ENCODE measurements at places on chromosomes 16 and 17.

GRCh38 chr16:15573274-15573895 lies 69.6 kb downstream of the MARF1 start:
- DNase-seq = no peak

- peak; percentile 43 for DNase-seq
Observed at GRCh38 chr17:57948169-57948554, 7.0 kb downstream of the CUEDC1 start.

GRCh38 chr17:3796822-3797170 lies 4.2 kb downstream of the ITGAE start:
- DNase-seq = no peak

DNA sequence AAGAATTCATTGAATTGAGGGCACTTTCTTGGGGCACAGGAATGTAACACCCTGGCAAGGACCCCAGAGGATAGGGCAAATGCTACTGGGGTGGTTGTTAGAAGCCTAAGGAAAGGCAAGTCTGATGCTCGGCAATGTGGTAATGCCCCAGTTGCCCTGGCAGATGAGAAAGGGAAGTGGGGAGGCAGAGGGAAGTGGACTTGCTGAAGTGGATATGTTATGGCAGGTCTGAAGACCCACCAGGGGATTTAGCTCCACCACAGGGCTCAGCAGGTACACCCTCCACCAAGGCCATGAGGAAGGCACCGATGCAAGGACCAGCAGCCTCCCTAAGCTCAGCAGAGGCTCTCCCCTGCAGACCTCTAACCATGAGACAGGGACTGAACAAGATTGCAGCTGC lies 184.8 kb downstream of the IRX5 start:
- DNase-seq = no peak

DNA sequence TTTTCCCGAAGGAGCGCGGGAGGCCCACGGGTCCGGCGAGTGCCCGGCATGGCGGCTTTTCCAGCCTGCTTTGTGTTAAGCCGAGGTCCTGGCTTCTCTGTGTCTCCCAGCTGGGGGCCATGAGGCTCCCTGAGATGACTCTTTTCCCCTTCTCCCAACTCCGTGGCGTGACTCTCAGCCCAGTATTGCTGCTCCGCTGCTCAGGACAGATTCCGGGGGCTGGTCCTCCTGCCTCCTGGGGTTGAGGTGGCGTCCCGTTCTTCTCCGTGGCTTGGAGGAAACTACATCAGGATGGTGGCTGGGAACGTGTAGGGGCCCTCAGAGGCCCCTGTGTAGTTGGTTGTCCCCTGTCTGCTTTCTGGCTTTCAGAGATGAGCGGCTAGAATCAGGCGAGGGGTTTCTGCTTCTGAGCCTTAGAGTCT lies 951 bp downstream of the GPS1 start:
- no peak for DNase-seq

- DNase-seq = no peak
Observed at GRCh38 chr17:61040666-61041065, 359.0 kb upstream of the TBX2 start.

- no peak for DNase-seq
Observed at GRCh38 chr17:9205520-9206409, 184.5 kb downstream of the NTN1 start.

DNA sequence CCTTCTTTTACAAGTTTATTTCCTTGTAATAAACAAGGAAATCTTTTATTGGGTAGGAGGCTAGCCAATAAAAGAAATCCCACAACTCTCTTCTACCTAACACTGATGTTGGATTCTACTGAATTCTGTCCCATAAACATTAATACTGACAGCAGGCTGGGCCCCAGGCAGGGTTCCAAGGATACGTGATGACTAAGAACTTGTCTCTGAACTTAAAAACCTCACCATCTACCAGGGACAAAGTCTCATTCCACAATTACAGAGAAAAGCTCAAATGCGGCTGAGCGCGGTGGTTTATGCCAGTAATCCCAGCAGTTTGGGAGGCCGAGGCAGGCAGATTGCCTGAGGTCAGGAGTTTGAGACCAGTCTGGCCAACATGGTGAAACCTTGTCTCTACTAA lies 64.9 kb downstream of the ARHGAP17 start:
- DNase-seq = peak; percentile 23

DNA sequence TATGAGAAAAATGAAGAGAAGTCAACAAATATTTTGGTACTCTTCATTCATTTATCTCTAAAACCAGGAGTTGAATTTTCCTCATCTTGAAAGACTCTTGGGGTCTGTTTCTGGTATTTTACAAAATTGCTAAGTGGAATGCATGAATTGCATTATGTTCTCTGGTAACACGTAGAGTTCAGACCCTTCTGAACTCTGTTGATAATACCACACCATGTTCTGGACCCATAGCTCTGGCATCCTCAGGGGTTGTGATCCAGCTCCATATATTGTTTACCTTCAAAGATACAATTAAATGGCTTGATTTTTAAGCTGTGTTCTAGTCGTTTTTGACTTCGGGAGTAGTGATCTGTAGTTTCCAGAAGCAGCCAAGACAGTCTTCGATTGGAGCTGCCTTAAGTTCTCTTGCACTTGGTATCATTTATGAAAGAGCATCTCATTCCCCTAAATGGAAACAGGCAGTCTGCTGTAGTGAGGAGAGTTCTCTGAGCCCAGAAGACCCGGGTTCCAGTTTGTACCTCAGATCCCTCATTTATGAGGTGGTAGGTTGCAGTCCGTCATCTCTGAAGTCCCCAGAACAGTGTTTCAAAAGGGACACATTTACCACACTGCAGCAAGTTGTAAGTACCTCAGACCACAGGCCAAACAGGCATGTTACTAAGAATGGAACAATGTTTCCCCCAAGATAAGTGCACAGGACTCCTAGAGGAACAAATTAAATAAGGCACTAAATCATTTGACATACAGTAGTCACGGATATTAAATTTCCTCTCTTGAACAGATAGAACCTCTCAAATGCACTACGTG lies 9.6 kb downstream of the PSMD7 start:
- DNase-seq = no peak

- DNase-seq = peak; percentile 68
Observed at GRCh38 chr16:53501216-53501859, 1.7 kb downstream of the AKTIP start.

- DNase-seq = peak; percentile 91
Observed at GRCh38 chr16:86510465-86511261, at the start of gene FOXF1. TSS of gene FOXF1 (plus strand) at chr16:86510527. CDS start at chr16:86510570, 43 bp downstream.

DNA sequence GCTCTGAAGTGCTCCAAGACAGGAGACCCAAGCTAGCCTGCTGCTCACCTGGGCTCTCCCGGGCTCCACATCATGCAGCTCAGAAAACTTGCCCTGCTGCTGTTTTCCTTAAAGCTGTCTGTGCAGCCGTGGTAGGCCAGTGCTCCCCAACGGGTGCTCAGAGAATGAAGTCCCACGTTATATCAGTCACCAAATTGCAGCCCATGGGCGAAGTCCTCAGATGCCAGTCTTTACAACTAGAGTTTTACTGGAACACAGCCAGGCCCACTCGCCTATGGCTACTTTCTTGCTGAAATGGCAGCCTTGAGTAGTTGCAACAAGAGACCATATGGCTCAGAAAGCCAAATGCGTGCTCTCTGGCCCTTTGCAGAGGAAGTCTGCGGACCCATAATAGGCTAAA lies 6.3 kb downstream of the CREBBP start:
- DNase-seq = no peak

DNA sequence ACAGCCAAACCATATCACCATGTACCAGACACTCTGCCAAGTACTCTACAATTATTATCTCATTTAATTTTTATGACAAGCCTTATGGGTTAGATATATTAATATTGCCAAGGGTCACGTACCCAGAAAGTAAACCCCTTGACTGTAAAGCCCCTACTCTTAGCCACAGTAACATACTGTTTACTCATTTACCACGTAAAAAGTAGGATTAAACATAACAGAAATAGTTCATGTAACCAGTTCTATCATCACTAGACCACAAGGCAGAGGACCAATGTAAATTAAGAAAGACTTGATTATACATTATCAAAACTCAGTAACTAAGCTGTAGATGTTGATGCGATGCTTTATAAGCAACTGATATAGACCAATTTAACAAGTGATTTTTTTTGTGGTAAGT lies 101.5 kb upstream of the CNTNAP4 start:
- no peak for DNase-seq

DNA sequence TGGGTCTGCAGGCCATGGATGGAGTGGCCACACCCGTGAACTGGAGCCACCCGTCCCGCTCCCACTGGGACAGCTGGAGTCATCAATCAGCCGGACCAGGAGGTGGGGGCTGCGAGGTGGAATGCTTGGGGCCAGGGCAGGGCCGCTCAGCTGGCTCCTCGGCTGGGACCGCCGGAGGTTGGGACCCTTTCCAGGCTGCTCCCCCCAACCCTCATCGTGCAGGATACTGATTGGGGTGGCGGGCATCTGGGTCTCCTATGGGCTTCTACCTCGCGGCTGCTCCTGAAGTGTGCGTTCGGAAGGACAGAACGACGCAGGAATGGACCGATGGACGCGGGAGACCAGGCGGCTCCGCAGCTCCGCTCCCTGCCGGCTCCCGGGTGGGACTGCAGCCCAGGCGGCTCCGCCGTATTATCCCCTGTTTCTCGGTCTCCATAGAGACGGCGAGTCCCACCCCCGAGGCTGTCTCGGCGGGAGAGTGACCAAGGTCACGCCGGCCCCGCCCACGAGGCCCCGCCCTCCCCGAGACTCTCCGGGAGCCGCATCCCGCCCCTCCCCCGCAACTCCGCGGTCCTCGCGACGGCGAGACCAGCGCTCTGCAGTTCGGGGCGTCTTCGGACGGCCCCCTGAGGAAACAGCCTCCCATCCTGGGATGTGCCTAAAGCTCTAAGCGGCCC lies at the start of gene TPPP3:
Gene TPPP3 (minus strand): TSS at position 388 of the 677 bp plus-strand sequence. CDS start 2,387 bp downstream, outside the sequence.
- DNase-seq = peak; percentile 92

DNA sequence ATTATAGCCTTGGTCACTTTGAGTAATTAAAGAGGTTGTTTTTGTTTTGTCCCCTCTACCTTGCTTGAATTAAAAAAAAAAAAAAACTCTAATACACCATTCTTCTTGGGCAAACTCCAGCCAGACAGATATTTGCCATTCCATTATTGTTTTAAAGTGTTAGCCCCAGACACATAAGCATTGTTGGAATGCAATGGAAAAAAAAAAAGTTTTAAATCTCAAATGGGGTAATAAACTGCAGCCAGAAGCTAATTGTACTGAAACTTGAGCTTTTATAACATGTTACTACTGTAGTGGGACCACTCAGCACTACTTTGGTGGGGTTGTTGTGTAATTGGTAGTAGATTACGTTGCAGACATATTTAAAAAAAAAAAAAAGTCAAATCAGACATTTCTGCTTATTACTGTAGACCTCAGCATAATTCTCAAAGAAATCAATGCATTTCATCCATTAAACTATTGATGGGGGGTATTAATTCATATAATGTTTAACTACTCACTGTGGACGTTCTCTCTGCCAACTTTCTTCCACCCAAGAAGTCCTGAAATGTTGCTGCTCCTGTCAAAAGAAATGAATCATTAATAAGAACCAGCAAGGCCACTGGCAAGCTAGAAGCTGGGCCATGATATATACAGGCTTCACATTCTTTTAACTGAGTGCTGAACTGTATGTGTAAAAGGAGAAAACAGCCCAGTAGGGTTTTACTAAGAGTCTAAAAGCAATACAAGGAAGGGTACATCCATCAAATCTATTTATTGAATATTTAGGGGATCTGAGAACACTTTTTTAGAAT lies 626.6 kb upstream of the SOX9 start:
- DNase-seq = no peak

GRCh38 chr17:16106161-16106891 lies 106.7 kb downstream of the TTC19 start:
- DNase-seq = peak; percentile 86

DNA sequence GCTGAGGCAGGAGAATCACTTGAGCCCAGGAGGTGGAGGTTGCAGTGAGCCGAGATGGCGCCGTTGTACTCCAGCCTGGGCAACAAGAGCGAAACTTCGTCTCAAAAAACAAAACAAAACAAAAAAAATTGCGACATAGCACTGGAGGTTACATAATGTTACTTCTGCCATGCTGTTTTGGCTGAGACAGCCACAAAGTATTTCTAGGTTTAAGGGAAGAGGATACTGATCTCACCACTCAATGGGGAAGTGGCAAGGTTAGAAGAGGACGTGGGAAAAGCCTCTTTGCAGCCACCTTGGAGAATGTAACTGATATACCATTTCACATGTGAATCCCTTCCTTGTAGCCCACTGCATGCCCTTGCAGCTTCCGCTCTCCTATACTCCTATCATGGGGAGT lies 131.2 kb upstream of the NLRP1 start:
- peak; percentile 15 for DNase-seq

GRCh38 chr17:82439194-82439828 lies 11.2 kb downstream of the CYBC1 start:
- DNase-seq = no peak

DNA sequence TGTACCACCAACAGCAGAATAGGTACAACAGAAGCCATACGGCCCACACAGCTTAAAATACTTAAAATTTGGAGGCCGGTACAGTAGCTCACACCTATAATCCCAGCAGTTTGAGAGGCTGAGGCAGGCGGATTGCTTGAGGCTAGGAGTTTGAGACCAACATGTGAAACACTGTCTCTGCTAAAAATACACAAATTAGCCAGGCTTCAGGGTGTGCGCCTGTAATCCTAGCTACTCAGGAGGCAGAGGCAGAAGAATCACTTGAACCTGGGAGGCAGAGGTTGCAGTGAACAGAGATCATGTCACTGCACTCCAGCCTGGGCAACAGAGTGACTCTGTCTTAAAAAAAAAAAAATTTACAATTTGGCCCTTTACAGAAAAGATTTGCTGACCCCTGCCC lies 17.0 kb downstream of the GFOD2 start:
- DNase-seq = no peak

DNA sequence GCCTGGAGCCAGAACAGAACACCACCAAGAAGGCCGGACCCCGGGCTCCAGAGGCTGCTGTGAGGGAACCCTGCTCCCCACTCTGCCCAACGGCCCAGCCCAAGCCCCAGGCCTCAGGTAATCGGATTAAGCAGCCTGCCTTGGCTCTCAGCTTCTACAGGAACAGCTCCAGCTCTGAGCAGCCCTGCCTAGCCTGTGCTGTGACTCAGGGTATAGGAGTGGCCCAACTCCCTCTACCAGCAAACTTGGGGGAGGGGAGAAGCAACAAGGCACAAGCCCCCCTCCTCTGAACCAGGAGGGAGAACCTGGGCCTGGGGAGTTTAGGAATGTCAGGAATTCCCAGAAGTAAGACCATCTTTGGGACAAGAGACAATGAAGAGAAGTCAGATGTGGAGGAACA lies 849 bp upstream of the SOX15 start:
- peak; percentile 54 for DNase-seq

- no peak for DNase-seq
Observed at GRCh38 chr16:71943887-71944286, 48.6 kb downstream of the IST1 start.

- DNase-seq = peak; percentile 81
Observed at GRCh38 chr17:58513965-58514769, at the start of gene MTMR4. TSS of gene MTMR4 (minus strand) at chr17:58514638. CDS start at chr17:58514407, 231 bp downstream.

- no peak for DNase-seq
Observed at GRCh38 chr16:71659471-71659870, 33.5 kb downstream of the MARVELD3 start.

DNA sequence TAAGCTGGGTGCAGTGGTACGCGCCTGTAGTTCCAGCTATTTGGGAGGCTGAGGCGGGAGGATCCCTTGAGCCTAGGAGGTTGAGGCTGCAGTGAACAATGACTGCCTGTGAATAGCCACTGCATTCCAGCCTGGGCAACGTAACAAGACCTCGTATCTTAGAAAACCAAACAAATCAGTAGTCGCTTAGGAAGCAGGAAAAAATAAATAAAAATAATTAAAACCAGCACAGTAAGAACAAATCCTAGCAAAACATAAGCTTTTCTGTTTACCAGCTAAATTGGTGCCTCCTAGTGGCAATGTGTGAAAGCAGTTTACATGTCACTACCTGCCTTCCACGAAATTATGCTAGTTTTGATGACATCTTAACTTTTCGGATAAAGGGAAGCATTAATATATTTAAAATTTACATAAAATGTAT lies 1.3 kb downstream of the ARMC5 start:
- DNase-seq = peak; percentile 81
